ENCODE measurements at places on chromosomes 6 and 20.

- DNase-seq, result no peak
These were observed 662 bp upstream of the CCR6 start for GRCh38 chr6:167122041-167122826.

GRCh38 chr6:119521251-119521650, 171.7 kb upstream of the MAN1A1 start:
- no peak for DNase-seq

- no peak for DNase-seq
These were observed 21.2 kb upstream of the NHSL1 start for GRCh38 chr6:138520463-138520862.

- no peak for DNase-seq
These were observed 5.1 kb downstream of the VPS16 start for GRCh38 chr20:2845607-2846006.

DNA sequence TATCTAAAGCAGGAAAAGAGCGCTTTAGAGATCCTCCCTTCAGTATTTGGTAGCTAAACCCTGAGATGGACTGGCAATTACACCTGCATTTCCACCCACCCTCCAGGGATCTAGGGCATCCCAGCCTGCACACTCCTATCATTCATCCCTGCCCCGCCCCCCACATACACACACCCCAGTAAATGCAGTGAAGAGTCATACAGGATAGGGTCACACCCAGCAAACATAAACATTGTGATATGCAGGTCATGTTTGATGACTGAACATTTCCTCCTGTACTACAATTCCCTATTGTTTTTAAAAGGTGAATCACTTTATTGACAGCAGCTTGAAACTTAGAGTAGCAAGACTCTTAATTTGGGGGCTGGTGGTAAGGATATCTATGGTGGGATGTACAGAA, 112.9 kb downstream of the FOXO3 start:
- DNase-seq, result no peak

DNA sequence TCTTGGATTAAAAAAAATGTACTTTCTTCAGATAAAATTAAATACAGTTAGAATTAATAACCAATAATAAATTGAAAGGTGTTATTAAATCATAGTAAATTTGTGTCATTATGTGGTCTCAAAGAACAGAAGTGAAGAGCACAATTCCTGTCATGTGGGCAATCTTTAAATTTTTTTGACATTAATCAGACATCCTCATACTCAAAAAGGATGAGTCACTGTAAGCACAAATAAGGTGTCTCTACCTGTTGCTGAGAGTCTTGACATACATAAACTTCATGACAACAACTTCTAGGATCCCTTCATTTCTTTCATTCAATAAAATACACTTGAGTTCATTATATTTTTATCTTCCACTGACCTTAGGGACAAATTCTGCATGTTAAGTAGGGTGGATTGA, 76.1 kb downstream of the SLC22A3 start:
- DNase-seq, result no peak

GRCh38 chr6:43716099-43716498, 28.5 kb upstream of the MRPS18A start:
- DNase-seq, result no peak

DNA sequence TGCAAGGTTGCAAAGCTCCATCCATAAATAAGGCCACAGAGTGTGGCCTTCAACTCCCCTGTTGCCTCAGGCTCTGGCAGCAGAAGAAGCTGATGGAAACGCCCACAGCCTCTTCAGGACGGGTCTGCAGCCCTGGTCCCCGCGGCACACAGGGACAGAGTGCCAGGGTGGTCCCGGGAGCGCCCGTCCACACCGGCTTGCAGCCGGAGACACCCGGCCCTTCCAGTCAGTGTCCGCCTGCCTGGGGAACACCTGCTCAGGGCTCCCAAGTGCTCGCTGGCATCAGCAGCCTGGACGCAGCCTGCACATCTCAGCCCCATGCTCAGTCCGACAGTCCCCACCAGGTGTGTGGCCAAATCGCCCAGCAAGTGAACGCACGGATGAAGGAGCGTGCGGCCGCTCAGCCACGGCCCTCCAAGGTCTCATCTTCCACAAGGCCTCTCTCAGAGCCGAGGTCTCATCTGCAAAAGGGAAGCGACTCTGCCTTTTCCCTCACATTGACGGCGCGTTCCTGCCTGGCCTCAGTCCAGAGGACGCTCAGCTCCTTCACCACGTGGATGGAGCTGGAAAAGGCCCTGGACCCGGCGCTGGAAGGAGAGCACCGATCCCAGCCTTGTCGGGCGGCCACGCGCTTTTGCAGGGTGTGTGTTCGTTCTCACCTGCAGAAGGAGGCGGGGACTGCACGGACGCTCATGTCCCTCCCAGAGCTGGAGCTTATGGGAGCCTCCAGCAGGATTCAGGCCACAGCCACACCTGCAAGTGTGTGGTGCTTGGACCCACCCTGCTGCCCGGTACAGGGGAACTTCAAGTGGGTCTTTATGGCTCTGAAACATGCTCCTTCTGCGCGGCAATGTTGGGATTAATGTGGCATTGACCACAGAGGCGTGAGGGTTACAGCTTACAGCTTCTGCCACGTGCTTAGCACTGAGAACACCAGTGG, 180.4 kb downstream of the DLL1 start:
- DNase-seq, result no peak

GRCh38 chr6:35046862-35047261, 94.3 kb downstream of the TCP11 start:
- no peak for DNase-seq
